Activated T-cell treated with anti-CD3 and anti-CD28 coated beads, Interleukin-2, amount 50 U/mL, for 72 hours (primary cell): ENCODE measurements at places on chromosomes 4 and X. TPM values are rescaled to one million over a fixed set of nuclear protein-coding genes. Genes with fewer than 3 reads are reported as not detected.

The EPGN gene
- not detected for total RNA-seq

The LDOC1 gene
- 5.8 TPM for total RNA-seq

The CYLC1 gene
- total RNA-seq, result not detected

The SPACA5B gene
- not detected for total RNA-seq

The MAGEA6 gene
- total RNA-seq, result not detected

The SMAD1 gene
- total RNA-seq, result 9.1 TPM

The ITM2A gene
- total RNA-seq, result 67.6 TPM

The RS1 gene
- total RNA-seq, result not detected

DNA sequence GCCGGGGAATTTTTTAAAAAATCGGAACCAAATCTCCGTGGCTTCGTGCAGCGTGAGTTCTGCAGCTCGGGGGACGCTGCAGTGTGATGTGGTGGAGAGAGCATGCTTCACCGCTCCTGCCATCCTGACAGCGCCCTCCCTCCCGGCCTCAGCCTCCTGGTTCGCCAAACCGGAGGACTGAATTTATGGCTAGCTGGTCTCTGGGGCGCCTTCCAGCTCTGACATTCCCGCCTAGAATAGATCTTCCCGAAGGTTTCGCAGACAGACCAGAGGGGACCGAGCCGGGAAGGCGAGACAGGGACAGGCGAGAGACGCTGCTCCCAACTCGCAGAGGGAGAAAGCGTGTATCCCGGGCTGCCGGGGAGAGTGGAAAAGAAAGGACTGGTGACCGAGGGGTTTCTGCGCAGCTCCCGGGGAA is 25.9 kb downstream of the HOPX start:
- no peak for DNase-seq

- no peak for DNase-seq
These were observed 178.7 kb upstream of the RBPJ start for GRCh38 chr4:26141911-26142638.

- DNase-seq, result no peak
These were observed 107.3 kb downstream of the JADE1 start for GRCh38 chr4:128916832-128917231.

DNA sequence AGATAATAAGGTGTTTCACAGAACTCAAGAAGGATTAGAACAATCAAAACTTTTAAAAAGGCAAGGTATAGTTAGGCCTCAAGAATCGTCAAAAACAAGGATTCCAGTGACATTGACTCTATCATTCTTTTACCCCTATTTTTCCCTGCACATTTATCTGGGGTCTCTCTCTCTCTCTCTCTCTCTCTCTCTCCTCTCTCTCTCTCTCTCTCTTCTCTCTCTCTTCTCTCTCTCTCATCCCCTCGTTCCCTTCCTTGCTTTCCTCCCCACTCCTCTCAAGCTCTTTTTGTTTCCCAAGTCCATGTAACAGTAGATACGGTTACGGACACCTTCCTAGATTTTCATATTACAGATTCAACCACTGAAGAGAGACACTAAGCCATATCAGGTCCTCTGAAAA is 3.2 kb upstream of the TMLHE start:
- DNase-seq, result no peak

- DNase-seq, result no peak
These were observed 55.6 kb downstream of the MAP7D2 start for GRCh38 chrX:20060961-20061748.

DNA sequence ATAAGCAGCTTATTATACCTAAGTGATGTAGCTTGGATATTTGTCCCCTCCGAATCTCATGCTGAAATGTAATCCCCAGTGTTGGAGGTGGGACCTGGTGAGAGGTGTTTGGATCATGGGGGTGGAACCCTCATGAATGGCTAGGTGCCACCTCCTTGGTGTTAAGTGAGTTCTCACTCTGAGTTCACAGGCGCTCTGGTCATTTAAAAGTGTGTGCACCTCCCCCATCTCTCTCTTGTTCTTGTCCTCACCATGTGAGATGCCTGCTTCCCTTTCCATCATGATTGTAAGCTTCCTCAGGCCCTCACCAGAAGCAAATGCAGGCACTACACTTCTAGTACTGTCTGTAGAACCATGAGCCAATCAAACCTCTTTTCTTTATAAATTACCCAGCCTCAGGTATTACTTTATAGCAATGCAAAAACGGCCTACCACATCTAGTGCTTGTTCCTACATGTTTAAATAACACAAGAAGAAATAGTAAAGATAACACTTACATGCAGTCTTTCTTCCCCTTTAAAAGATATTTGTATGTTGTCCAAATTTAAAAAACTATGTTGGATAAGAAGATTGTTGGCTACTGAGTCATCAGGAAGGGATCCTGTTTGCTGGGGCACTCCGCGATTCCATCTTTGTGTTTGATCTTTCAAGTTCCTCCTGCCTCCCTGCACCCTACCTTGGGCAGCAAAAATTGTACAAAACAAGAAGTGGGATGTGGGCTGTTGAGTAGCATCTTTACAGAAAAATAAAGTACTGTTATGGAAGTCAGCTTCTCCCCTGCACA is 29.7 kb downstream of the PPP1R2C start:
- no peak for DNase-seq

DNA sequence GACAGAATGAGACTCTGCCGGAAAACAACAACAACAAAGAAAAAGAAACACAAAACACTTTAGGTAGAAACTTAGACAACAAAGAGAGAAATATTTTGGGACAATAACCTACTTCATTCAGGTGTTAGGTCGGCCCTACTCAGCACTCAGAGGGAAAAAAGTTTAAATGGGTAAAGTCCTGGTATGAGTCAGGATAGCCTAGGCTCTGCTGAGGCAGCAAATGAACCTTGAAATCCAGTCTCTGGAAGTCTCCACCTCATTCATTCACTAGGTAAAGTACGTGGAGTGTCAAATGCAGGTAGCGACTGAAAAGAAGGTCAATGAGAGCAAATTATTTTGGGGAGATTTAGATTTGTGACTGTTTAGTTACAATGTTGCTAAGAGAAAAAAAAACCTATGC is 127.4 kb downstream of the FHDC1 start:
- no peak for DNase-seq

- DNase-seq, result no peak
These were observed 30.5 kb downstream of the CXCL8 start for GRCh38 chr4:73770917-73771316.

- DNase-seq, result no peak
These were observed 69.6 kb upstream of the BCOR start for GRCh38 chrX:40167233-40167849.

DNA sequence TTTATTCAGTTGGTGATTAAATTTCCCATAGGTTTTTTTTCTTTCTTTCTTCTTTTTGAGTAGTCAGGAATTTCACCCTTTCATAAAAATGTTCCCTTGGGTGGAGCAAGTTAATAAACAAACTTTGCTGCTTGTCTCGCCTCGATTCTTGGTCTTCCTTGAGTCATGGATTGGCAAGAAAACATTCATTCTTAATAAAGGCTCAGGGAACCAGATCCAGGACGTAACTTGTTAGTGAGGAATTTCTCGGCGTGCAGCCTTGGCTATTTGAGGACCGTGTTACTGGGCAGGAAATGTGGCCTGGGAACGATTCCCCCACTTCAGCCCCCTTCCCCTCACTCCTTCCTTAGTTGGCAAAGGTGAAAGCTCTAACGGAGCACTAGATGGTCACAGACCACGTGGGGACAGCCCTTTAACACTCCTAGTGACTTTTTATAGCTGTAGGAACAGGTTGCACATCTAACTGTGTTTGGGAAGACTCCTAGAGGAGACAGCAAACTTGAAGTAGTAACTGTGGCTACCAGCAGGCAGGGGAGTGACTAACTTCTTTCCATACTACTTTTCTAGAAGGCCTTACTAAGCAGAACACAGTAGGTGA is 106.8 kb downstream of the UCHL1 start:
- no peak for DNase-seq

DNA sequence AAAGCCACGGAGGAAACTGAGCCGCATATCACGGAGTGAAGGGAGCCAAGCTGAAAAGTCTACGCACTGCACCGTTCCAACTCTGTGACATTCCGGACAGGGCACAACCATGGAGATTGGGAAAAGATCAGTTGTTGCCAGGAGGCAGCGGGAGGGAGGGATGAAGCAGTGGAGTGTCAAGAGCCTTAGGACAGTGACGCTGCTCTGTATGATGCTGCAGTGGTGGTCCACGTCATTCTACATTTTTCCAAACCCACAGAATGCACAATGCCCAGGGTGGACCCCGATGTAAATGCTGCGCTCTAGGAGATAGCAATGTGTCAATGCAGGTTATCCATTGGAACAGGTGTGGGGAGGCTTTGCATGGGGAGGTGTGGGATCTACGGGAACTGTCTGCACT is 7.5 kb upstream of the WFS1 start:
- DNase-seq, result no peak

GRCh38 chrX:40175511-40176350 is 78.0 kb upstream of the BCOR start:
- DNase-seq, result peak; percentile 81

GRCh38 chr4:182567119-182567518 is 323.9 kb downstream of the TENM3 start:
- no peak for DNase-seq

DNA sequence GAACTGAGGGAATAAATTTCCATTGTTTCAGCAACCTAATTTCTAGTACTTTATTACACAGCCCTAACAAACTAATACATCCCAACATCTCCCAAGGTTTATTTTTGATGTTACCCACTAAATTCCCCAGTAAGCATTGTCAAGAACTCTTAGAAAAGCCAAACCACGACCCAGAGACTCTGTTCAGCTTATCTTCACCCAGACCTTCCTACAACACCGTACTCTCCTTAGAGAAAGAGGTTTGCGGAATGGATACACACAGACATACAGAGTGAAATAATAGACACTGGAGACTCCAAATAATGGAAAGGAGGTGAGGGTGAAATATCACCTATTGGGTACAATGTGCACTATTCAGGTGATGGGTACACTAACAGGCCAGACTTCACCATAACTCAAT is 75.6 kb downstream of the LRBA start:
- no peak for DNase-seq

- DNase-seq, result no peak
These were observed 2.9 kb downstream of the ANXA5 start for GRCh38 chr4:121693886-121694285.

GRCh38 chr4:16597845-16598596 is 300.4 kb downstream of the LDB2 start:
- no peak for DNase-seq

DNA sequence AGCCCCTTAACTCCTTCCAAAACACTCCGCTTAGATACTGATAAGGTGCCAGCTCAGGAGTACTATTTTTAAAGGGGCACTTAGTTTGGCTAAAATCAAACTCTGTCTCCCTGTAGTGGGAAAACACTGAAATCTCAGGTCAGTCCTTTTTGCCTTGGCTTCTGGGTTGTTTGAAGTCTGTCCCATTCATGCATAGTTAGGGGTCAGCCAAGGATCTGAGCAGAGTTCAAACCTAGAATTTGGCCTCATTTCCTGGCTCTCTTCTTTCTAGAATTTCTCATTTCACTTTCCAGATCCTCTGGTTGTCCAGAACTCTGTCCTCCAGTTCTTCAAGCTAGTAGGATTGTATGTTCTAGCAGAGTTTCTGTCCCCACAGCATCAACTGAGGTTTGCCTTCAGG is 31.5 kb downstream of the NAT8L start:
- DNase-seq, result no peak

- DNase-seq, result no peak
These were observed 45.0 kb upstream of the USP46 start for GRCh38 chr4:52704133-52704532.

GRCh38 chr4:162841753-162842152 is 324.9 kb downstream of the NAF1 start:
- DNase-seq, result no peak
